ENCODE measurements at places on chromosomes 4 and X.

- H3K4me3 ChIP-seq = no peak overlapping the region
- H3K27me3 ChIP-seq = peaks cover 4% of the 10 kb centered on the region
- no peak for DNase-seq
- no peaks in the 10 kb centered on the region for H3K36me3 ChIP-seq
Observed at GRCh38 chr4:154427149-154427548, 64.5 kb downstream of the DCHS2 start.

DNA sequence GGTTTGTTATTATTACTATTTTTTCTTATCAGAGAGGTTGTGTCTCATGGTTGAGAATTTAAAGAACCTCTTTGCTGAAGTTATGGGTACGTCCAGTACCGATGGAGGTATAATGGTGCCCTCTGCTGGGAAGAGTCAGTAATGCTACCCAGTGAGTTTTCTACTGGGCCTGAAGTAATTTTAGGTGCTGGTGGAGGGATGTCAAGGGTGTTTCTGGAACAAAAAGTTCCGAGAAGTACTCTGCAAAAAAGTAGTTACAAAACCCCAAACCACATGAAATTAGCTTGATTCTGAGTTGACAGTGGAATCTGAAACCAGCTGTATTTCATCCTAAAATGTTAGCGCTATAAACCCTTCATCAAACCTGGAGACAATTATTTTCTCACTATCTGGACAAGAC is 102.5 kb upstream of the MID1 start:
- peak; percentile 54 for DNase-seq
- no peak overlapping the region for H3K4me3 ChIP-seq
- H3K27ac ChIP-seq = no peak overlapping the region
- H3K27me3 ChIP-seq = peaks cover 3% of the 10 kb centered on the region
- H3K36me3 ChIP-seq = no peaks in the 10 kb centered on the region

- no peak for DNase-seq
- no peak overlapping the region for H3K27ac ChIP-seq
- peaks cover 51% of the 10 kb centered on the region for H3K27me3 ChIP-seq
- H3K4me3 ChIP-seq = no peak overlapping the region
Observed at GRCh38 chr4:185015108-185015507, 3.2 kb upstream of the HELT start.

DNA sequence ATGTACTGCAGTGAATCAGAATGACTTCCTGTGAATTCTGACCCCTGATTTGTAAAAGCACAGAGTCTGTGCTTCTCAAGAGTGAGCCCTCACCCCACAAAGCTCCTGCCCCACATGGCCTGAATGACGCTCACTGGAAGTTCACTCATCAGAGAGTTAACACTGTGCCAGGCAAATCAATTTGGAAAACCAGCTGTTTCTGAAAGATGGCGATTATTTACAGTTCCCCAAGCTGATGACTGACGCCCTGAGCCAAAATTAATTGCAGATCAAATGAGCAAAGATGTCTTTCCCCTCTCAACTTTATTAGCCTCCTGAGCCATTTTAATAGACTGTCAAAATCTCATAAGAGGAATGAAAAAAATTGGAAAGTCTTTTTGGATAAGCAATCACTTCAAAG is 118.0 kb downstream of the SLC2A9 start:
- H3K27ac ChIP-seq = no peak overlapping the region
- H3K36me3 ChIP-seq = no peaks in the 10 kb centered on the region
- H3K4me3 ChIP-seq = no peak overlapping the region

- H3K4me3 ChIP-seq = no peak overlapping the region
- H3K27me3 ChIP-seq = peaks cover 2% of the 10 kb centered on the region
- DNase-seq = no peak
- no peaks in the 10 kb centered on the region for H3K4me1 ChIP-seq
- no peaks in the 10 kb centered on the region for H3K36me3 ChIP-seq
Observed at GRCh38 chr4:159395693-159396092, 292.8 kb downstream of the RAPGEF2 start.

- DNase-seq = no peak
- H3K4me3 ChIP-seq = no peak overlapping the region
- H3K4me1 ChIP-seq = no peaks in the 10 kb centered on the region
- H3K36me3 ChIP-seq = no peaks in the 10 kb centered on the region
- H3K27me3 ChIP-seq = no peaks in the 10 kb centered on the region
Observed at GRCh38 chr4:90207887-90208454, 80.8 kb downstream of the CCSER1 start.

DNA sequence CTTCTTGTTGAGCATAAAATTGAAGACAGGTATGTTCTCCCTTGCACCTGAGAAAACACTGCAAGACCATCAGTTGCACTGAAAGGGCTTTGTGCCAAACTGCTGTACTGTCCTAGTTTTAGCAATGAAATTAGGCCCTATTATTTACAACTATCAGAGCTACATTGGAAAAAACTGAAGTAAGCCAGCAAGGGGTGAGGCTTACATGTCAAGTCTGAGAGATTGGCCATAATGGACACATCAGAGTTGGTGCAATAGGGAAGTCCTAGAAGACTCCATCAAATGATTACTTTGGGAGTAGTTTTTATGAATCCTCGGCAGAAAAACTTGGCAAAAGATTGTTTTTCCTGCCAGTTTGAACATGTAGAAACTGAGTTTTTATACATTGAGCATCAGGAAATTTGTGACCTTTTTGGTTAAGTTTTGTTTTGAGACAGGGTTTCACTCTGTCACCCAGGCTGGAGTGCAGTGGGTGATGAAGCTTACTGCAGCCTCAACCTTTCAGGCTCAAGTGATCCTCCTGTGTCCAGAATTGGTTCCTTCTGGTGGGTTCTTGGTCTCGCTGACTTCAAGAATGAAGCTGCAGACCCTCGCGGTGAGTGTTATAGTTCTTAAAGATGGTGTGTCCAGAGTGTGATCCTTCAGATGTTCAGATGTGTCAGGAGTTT is 160.1 kb upstream of the BANK1 start:
- H3K4me3 ChIP-seq = no peak overlapping the region
- no peaks in the 10 kb centered on the region for H3K36me3 ChIP-seq
- DNase-seq = no peak
- no peak overlapping the region for H3K27ac ChIP-seq
- peaks cover 6% of the 10 kb centered on the region for H3K4me1 ChIP-seq

GRCh38 chr4:121253961-121254360 is 89.8 kb upstream of the TNIP3 start:
- no peaks in the 10 kb centered on the region for H3K36me3 ChIP-seq
- no peak for DNase-seq
- no peaks in the 10 kb centered on the region for H3K4me1 ChIP-seq
- no peaks in the 10 kb centered on the region for H3K27me3 ChIP-seq
- no peak overlapping the region for H3K4me3 ChIP-seq

DNA sequence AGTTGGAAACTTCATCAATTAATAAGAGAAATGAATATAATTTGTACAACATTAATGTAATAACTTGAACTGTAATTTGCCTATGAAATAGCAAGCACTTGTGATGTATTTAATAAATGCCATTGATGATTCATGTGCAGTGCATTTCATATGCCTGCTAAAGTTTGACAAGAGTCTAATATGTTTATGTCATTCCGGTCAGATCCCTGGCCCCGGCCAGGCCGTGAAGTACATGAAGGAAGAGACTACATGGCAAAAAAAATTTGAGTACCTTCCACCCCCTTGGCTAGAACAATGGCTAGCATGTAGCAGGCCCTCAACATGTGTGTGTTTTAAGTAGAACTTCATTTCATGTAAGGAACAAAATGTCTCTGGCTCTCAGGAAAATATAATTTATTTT is 161.3 kb downstream of the ATP10D start:
- H3K4me3 ChIP-seq = no peak overlapping the region
- no peak overlapping the region for H3K27ac ChIP-seq

- H3K4me3 ChIP-seq = no peak overlapping the region
- no peaks in the 10 kb centered on the region for H3K36me3 ChIP-seq
- H3K4me1 ChIP-seq = no peaks in the 10 kb centered on the region
- no peak overlapping the region for H3K27ac ChIP-seq
Observed at GRCh38 chrX:106450405-106450804, 161.4 kb upstream of the RADX start.

DNA sequence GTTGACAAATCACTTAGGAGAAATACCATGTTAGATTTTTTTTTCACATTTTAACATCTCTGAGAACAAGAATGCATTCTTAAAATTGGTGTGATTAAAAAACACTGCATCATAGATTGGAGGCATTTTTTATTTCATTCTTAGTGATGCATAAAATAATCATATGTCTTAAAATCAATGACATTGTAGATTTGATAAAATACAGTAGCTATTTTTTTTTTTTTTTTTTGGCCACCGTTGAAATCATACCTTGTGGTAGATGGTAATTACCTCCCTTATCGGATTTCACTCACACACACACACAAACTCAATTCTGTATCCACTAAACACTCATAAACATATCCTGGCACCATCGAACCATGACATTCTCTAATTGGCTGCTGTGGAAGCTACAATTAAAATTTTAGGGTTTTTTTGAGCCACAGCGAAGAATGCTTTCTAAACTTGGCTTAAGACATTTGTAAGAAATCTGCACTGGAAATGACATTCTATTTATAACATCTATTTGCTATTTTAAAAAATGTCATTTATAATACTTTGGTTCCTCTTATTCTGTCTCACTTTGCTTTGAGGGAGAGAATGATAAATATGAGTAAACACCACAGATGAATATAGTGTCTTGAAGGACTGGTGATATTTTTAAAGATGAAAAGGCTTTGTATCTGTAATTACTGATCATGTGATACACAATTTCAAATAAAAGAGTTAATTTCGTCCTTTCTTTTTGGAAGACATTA is 60.1 kb downstream of the CCSER1 start:
- no peak overlapping the region for H3K4me3 ChIP-seq
- DNase-seq = no peak
- H3K27me3 ChIP-seq = no peaks in the 10 kb centered on the region
- no peaks in the 10 kb centered on the region for H3K36me3 ChIP-seq
- H3K4me1 ChIP-seq = peaks cover 8% of the 10 kb centered on the region

- H3K36me3 ChIP-seq = no peaks in the 10 kb centered on the region
- H3K27ac ChIP-seq = no peak overlapping the region
- no peaks in the 10 kb centered on the region for H3K27me3 ChIP-seq
- DNase-seq = no peak
- peaks cover 14% of the 10 kb centered on the region for H3K4me1 ChIP-seq
- no peak overlapping the region for H3K4me3 ChIP-seq
Observed at GRCh38 chrX:149717803-149718202, 5.9 kb downstream of the MAGEA11 start.

GRCh38 chr4:182969651-182970279 is 52.6 kb upstream of the DCTD start:
- no peak overlapping the region for H3K4me3 ChIP-seq
- DNase-seq = no peak
- H3K36me3 ChIP-seq = no peaks in the 10 kb centered on the region

GRCh38 chrX:140503714-140504351 is 1.0 kb downstream of the SOX3 start:
- H3K27me3 ChIP-seq = no peaks in the 10 kb centered on the region
- H3K4me1 ChIP-seq = peaks cover 2% of the 10 kb centered on the region
- H3K27ac ChIP-seq = no peak overlapping the region
- no peak overlapping the region for H3K4me3 ChIP-seq
- DNase-seq = no peak

DNA sequence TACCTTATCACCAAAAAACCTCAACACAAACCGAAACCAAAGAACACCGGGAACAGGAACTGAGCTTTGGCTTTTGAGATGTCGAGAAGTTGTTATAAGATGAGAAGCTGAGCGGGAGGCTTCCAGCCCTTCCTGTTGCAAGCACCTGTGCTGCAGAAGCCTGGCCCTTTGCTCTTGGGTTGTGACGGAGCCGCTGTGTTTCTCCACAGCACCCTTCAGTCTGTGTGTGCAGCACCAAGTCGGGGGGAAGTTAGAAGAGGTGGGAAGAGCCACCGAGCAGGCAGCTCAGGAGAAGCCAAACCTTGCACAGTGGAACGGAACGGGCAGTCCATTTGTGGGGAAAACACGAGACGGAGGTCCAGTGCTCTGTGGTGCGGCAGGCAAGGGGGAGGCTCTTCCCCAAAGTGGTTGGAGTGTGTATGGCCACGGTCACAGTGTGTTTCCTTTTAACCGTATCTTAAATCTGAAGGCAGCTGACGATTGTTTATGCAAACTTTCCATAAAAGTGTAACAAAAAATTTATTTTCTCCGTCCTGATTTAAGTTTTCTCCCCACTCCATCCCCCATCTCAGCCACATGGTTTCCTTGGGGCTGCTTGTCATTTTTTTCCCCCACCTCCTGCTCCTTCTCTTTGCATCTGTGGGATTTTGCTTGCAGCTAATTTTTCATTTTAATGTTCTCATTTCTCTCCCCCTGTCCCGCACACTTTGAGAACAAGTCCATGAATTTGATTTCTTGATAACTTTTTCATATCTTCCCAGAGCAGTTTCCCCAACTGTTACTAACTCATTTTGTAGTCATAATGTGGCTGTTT is 123.7 kb downstream of the STOX2 start:
- no peaks in the 10 kb centered on the region for H3K36me3 ChIP-seq
- peak; percentile 10 for DNase-seq
- peaks cover 15% of the 10 kb centered on the region for H3K4me1 ChIP-seq
- H3K4me3 ChIP-seq = peak overlapping the region; percentile 48

- H3K27ac ChIP-seq = no peak overlapping the region
- no peak for DNase-seq
- H3K4me1 ChIP-seq = no peaks in the 10 kb centered on the region
- no peaks in the 10 kb centered on the region for H3K36me3 ChIP-seq
- H3K4me3 ChIP-seq = no peak overlapping the region
Observed at GRCh38 chrX:27236681-27237080, 226.5 kb downstream of the PPP4R3C start.

DNA sequence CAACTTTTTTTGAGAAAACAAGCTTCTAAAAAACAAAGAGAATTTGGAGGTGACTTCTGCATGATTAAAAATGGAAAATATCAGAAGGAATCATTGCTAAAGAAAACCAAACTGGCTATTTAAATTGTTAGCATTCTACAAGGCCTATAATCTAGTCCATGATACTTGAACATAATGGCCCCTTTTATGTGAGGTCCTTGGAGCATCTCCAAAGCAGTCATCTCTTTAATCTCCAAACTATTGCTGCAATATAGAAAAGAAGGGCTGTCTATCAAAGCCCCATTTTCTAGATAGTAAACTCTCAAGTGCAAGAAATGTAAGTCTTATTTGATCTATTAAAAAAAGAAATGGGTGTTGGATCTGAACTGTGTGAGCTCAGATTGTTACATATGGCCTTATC is 615.1 kb downstream of the CENPC start:
- no peak overlapping the region for H3K27ac ChIP-seq
- no peak for DNase-seq
- H3K4me3 ChIP-seq = no peak overlapping the region

DNA sequence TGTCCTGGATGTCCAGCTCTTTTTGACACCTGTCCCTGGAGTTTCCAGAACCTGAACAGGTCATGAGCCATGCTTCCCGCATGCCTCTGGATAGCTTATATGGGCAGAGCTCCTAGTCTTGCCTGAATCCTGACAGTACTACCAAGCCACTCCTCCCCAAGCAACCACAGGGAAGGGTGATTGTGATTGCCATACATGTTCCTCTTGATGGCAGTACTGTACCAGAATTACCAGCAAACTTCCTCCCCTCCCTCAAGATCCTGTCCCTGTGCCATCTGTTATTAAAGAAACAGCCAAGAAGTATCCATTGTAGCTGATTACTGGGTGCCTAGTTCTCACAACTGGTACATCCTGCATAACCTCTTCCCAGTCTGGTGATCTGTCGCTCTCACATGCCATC is 264.3 kb upstream of the AGTR2 start:
- H3K4me1 ChIP-seq = no peaks in the 10 kb centered on the region
- no peak for DNase-seq
- no peak overlapping the region for H3K4me3 ChIP-seq
- no peaks in the 10 kb centered on the region for H3K36me3 ChIP-seq

Measured in B cell (primary cell).